Tracheal epithelial cell (primary cell): ENCODE measurements at places on chromosomes 11 and 22. TPM values are rescaled to one million over a fixed set of nuclear protein-coding genes. Genes with fewer than 3 reads are reported as not detected.

Gene JAM3
- 0.64 and 1.7 TPM in 2 replicates for total RNA-seq

Gene C11orf16
- not detected in 2 replicates for total RNA-seq

Gene SEPTIN3
- total RNA-seq: 0.24 TPM in 1 of 2 replicates, not detected in the other

Gene RAB39A
- not detected in 2 replicates for total RNA-seq

Gene BTBD10
- total RNA-seq: 107 and 130 TPM in 2 replicates

Gene GRIA4
- total RNA-seq: 0.48 TPM in 1 of 2 replicates, not detected in the other

Gene SERPIND1
- total RNA-seq: not detected in 2 replicates

Gene RRAS2
- total RNA-seq: 176 and 203 TPM in 2 replicates

Gene ELMOD1
- total RNA-seq: under 0.01 TPM in 1 of 2 replicates, not detected in the other

Gene APOA4
- not detected in 2 replicates for total RNA-seq

Gene BTBD18
- total RNA-seq: under 0.01 TPM in 1 of 2 replicates, not detected in the other

Gene DCDC1
- under 0.01 and 0.21 TPM in 2 replicates for total RNA-seq

Gene ART1
- not detected in 2 replicates for total RNA-seq

Gene SPECC1L
- 20.7 and 24.1 TPM in 2 replicates for total RNA-seq

Gene HMOX1
- 1.7 and 26.7 TPM in 2 replicates for total RNA-seq

Gene COX8A
- total RNA-seq: 346 and 465 TPM in 2 replicates

Gene LRRC74B
- not detected in 2 replicates for total RNA-seq

Gene OR4A16
- total RNA-seq: not detected in 2 replicates

Gene UBQLN3
- total RNA-seq: not detected in 2 replicates

Gene CWC15
- total RNA-seq: 33.0 and 36.4 TPM in 2 replicates

Gene ZBTB16
- 2.4 and 8.3 TPM in 2 replicates for total RNA-seq

Gene KRTAP5-8
- total RNA-seq: 0.24 TPM in 1 of 2 replicates, not detected in the other

Gene SPI1
- not detected in 2 replicates for total RNA-seq

Gene TRIM6
- total RNA-seq: 3.0 and 3.1 TPM in 2 replicates

Gene CALCB
- 0.24 TPM in 1 of 2 replicates, not detected in the other for total RNA-seq

Gene SPINDOC
- 6.0 and 6.5 TPM in 2 replicates for total RNA-seq

Gene FAM180B
- not detected in 2 replicates for total RNA-seq

Gene NLRP6
- total RNA-seq: not detected in 2 replicates
